ENCODE measurements at places on chromosomes 7 and 10.

DNA sequence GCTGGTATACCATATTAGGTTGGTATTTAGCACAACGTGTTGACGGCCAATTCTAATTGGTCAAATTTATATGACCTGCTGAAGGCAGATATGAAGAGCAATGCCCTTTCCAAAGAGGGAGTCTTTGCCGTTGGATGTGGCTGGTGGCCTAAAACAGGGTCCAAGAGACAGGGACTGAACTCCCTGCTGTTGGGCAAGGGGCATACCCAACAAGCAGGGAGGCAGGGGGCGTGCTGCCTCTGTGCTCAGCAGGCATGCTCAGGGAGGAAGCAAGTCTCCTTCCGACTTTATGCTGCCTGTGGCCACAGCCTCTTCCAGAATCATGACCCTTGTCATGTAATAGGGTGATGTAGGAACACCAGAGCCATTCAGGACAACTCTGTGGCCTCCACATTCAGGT is 167.7 kb upstream of the NPVF start:
- DNase-seq = no peak

DNA sequence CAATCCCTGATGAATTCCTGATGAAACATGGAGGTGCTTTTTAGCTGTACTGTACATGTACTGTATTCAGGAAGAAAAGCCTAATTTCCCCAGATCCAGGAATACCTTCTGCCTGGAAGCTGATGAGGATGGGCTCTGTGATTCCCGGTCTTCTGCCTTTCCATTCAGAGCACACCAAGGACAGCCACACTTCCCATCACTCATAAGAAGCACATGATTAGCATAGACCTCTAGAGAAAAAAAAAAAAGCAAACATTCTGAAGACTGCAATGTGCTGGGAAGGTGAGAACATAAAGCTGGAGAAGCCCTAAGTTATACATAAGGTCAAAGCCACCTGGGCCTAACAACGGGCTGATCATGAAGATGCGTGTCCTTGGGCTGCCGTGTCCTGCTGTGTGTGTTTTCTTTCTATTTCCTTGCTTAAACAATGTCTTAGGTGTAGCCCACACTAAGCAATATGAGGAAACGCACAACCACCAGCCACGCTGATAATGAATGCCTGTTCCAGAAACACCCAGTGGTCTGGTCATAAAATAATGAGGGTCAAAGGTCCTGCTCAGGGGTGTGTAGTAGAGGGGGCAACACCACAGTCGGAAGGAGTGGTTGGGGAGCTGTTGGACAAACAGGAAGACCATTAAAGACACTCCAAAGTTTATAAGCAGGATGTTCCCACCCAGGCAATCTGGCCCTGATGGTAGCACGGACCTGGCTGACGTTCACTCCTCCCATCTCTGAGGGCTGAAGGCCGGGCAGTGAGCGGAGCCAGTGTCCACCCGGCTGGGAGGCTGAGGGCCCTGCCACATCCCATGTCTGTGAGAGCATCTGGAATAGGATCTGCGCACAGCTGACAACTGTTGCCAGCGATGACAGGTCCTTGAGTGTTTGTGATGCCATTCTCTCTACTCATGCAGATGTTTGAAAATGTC is 7.9 kb downstream of the PKD1L1 start:
- DNase-seq = no peak

DNA sequence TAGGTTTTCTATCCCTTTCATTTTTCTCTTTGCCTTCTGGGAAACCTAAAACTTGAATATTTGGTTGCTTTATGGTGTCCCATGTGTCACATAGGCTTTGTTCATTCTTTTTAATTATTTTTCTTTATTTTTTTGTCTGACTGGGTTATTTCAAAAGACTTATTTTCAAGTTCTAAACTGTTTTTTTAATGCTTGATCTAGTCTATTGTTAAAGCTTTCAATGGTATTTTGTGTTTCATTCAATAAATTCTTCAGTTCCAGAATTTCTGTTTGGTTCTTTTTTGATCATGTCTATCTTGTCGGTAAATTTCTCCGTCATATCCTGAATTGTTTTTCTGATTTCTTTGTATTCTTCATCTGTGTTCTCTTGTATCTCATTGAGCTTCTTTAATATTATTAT is 86.8 kb downstream of the NPS start:
- DNase-seq = no peak

- no peak for DNase-seq
Measured at GRCh38 chr10:132746801-132747625, 38.9 kb downstream of the NKX6-2 start.

DNA sequence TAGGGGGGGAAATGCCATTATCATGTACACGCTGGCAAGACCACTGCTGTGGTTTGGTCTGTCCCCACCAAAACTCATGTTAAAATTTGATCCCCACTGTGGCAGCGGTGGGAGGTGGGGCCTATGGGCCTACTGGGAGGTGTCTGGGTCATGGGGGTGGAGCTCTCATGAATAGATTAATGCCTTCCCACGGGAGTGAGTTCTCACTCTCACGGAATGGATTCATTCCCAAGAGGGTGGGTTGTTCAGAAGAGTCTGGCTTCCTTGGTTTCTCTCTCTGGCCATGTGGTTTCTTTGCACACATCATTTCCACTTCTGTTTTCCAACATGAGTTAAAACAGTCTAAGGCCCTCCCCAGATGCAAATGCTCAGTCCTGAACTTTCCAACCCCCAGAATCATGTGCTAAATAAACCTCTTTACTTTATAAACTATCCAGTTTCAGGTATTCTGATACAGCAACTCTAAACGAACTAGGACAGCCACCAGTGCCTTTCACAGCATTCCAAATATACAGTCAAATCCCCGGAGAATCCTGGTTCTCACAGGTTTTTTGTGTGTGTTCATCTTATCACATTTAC is 44.3 kb downstream of the SMURF1 start:
- DNase-seq = no peak

DNA sequence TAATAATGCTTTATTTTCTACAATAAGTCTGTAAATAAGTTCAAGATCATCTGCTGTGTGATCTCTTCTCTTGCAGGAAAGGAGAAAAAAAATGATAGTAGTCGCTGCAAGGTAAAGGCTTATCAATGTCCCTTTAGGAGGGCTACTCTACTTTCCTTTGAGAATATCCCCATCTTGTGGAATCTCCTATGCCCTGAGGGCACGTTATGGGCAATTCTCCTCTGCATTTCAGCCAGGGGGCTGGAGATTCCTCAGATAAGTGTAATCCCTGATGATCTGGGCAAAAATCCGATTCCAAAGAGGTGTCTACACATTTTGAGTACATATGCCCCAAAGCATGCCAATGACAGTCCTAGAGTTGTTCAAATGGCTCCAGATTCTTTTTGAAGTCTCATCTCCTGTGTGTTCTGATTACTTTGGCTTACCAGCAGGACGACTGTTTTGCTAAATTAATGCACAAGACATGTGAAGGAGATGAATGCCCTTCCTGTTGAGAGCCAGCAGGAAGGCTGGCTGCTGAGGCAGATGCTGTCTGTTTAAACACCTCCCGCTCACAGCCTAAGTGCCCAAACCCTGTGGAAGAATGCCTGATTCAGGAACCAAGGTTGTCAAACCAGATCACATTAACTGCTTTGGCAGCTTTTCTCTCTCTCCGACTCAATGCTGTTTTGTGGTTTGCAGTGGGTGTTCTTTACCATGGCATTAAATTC is 171.2 kb upstream of the COL1A2 start:
- no peak for DNase-seq

GRCh38 chr7:17989546-17989945 is 38.1 kb downstream of the PRPS1L1 start:
- DNase-seq = no peak

- no peak for DNase-seq
Measured at GRCh38 chr10:7700577-7701125, 2.5 kb upstream of the ITIH2 start.

GRCh38 chr10:113463777-113464176 is 89.1 kb upstream of the HABP2 start:
- DNase-seq = no peak

DNA sequence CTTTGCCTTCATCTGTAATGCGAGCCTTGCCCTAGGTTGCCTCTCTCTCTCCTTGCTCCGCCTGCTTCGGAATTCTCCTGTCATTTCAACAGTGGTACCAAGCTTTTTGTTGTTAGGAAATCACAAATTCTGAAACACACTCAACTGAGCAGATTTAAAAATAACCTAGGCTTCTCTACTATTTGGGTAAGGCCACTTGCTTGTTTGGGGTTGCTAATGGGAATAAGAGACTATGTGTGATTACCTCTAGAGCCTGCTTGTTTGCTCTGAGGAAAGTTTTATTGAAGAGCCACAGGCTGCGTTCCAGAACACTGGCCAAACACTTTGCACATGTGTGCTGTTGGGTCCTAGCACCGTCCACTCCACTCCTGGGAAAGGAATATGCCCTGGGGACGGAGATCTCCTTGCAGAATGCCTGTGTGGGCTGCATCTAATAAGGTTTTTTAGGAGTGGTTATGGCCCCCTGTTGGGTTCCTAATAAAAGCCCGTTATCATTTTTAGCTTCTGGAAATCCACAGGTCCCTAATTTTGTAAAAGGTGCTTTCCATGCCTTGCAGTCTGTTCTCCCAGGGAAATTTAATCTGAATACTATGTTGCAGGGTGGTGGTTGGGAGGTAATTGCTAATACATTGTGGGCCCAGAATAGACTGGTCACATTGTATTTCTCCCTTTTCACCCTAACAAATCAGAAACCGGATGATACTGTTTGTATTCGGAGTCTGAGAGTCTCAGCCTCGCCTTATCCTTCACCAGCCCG is 68.7 kb upstream of the KLF6 start:
- DNase-seq = peak; percentile 72

GRCh38 chr10:77179015-77179695 is 458.5 kb downstream of the KCNMA1 start:
- no peak for DNase-seq

- DNase-seq = no peak
Measured at GRCh38 chr10:16518822-16519221, 2.9 kb downstream of the C1QL3 start.

GRCh38 chr10:80861882-80862281 is 324.2 kb downstream of the SH2D4B start:
- no peak for DNase-seq

- DNase-seq = peak; percentile 17
Measured at GRCh38 chr7:94088560-94088959, 84.4 kb upstream of the BET1 start.

GRCh38 chr7:148711191-148712102 is 12.7 kb downstream of the CUL1 start:
- peak; percentile 25 for DNase-seq

GRCh38 chr10:9834434-9834833 is 1183.2 kb upstream of the CELF2 start:
- no peak for DNase-seq
